ENCODE measurements at places on chromosomes 1 and 21.

DNA sequence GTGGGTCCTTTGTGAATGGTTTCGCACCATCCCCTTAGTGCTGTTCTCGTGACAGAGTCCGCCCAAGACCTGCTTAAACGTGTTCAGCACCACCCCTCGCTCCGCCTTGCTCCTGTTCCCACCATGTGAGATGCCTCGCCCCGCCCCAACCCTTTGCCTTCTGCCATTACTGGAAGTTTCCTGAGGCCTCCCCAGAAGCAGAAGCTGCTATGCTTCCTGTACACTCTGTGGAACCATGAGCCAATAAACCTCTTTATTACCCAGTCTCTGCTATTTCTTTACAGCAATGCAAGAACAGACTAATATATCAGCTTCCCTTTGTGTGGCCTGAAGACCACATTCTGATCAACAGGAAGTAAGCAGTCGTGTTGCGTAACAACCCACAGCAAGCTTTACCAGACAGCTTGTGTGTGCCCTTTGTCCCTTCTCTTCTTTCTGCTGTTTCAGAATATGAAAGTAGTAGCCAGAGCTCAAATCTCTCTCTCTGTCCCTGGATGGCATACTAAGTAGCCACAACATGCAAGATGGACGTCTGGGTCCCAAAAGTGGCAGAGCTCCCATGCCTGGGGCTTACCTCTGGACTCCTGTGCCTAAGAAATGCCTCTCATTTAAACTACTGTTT, 14.1 kb downstream of the HENMT1 start:
- DNase-seq, result peak; percentile 70

DNA sequence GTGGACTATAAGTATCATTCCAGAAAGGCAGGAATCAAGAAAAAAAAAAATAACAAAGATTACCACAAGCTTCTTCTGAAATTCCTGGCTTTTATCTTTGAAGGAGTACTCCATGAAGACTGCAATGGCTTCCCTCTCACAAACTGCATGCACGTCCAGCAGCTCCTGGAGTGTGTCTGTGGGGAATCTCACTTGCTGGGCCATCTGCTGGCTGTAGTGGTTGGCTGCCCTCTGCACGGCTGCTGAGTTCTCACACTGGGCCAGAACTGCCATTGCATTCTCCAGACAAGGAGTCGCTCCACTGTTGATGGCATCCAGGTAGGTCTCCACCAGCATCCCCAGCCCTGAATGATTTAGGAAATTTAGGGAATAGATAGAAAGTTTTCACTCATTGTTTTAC, 23.3 kb upstream of the GBP2 start:
- no peak for DNase-seq

DNA sequence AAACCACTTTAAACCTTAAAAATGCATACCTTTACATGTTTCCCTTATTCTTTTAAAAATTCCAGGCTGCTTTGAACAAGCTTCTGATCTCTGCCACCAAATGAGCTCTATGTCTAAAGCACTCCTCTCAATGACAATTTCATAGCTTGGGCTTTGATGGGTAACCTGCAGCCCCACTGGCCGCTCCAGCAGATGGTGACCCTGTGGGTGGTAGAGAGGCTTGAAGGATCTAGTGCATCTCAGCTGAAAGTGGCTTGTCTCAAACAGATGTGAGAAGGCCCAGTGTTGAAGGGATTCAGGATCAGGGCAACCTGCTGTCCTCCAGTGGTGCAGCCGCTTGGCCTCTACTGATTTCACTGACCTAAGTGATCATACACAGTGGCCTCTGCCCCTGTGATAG, 84.7 kb upstream of the IRF2BP2 start:
- DNase-seq, result no peak

DNA sequence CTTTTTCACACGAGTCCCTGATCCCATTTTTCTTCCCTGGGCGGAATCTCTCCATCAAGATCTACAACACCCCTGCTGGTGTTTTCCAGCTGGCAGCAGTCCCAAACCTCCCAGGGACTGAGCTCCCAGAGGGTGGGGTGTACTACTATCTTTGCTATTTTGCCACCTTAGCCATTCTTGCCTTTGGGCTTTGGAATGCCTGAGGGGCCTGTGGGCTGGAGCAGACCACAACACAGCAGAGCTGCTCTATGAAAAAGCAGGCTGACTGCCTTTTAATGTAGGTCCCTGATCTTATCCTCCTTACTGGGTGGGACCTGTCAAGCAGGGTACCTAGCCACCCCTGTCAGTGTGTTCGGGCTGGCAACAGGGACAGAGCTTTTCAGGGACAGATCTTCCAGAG, 91.9 kb downstream of the KCNT2 start:
- no peak for DNase-seq

DNA sequence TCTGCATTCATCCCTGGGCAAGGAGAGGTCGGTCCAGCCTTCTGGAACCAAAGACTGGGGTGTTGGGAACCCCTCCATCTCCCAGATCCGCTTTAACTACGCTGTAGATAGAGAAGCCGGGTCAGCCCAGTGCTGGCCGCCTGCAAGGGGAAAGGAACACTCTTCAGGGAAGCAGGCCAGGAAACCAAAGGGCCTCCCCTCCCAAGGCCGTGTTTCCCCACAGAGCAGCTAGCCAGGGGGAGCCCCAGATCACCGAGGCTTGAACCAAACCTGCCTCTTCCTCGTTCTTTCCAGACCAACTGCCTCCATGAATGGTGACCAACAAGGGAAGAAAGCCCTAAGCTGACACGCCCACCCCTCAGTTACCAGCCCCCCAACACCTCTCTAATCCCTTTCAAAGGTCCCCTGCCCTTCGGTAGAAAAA, 1.2 kb upstream of the CHD5 start:
- DNase-seq, result no peak
